ENCODE measurements at places on chromosomes 5 and 9.
A peak's percentile ranks its signal among the peaks of the same experiment; 100 is the strongest.

DNA sequence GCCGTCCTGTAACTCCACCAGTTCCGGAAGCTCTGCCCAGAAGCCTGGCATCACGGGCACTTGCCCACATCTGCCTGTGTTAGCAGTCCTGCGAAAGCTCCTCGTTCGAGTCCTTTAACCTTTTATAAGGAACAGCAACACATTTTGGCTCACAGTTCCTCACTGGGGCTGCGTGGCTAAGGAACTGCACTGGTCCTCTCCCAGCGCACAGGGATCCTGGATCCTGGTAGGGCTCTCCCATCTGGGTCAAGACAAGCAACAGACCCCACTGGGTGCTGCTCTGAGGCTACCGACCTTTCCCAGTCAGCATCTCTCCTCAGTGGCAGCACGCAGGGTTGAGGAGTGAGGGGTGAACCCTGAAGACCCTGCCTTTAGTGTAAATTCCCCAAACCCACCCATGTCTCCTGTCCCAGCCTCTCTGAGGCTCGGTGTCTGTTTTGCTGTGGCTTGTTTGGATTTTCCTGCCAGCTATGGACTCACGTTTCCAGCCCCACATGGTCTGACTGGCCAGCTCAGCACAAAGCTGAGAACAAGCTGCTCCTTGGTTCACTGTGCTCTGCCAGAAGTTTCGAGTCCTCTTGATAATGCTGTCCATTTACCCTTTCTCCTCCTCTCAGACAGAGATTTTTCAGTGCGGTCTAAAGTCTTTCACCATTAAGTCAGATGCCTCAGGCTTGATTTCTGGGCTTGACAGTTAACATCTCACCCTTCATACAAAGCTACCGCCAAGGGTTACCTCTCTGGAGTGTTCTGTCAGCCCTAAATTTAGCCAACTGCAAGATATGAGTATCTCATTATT is 80.0 kb downstream of the AK8 start:
- peak; percentile 43 for DNase-seq

- DNase-seq: no peak
Measured at GRCh38 chr5:65548281-65548680, 14.7 kb downstream of the CENPK start.

- no peak for DNase-seq
Measured at GRCh38 chr5:171649075-171649401, 136.6 kb upstream of the SMIM23 start.

DNA sequence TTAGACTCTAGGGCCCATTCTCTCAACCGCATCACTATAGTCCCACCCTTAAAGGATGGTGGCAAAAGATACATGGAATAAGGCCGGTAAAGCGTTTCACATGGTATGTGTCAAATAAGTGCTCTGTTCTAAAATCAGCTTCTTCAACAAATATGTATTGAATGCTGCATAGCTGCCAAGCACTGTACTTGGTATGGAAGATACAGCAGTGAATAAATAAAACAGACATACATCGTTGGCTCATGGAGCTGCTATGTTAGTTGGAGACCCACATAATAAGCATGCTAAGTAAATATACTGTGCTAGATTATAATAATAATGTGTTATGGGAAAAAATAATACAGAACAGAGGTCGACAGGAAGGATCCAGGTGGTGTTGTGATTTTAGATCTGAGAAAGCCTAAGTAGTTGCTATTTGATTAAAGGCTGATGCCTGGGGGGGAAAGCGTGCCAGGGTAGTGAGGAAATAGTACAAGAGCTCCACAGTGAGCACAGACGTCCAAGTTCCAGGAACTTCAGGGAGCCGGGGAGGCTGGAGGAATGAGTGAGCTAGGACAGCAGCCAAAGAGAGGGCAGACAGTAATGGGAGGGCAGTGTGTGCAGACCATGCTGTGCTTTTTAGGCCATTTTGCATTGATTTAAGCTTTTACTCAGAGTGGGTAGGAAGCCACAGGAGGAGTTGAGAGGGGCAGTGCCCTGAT is 93.7 kb downstream of the JAKMIP2 start:
- peak; percentile 59 for DNase-seq

GRCh38 chr9:112081918-112082729 is 93.0 kb downstream of the SUSD1 start:
- no peak for DNase-seq

GRCh38 chr5:137610598-137610997 is 111.5 kb upstream of the SPOCK1 start:
- no peak for DNase-seq

- DNase-seq: no peak
Measured at GRCh38 chr5:10904862-10905432, 143.9 kb upstream of the DAP start.

GRCh38 chr5:87300176-87300575 is 32.5 kb downstream of the RASA1 start:
- no peak for DNase-seq

DNA sequence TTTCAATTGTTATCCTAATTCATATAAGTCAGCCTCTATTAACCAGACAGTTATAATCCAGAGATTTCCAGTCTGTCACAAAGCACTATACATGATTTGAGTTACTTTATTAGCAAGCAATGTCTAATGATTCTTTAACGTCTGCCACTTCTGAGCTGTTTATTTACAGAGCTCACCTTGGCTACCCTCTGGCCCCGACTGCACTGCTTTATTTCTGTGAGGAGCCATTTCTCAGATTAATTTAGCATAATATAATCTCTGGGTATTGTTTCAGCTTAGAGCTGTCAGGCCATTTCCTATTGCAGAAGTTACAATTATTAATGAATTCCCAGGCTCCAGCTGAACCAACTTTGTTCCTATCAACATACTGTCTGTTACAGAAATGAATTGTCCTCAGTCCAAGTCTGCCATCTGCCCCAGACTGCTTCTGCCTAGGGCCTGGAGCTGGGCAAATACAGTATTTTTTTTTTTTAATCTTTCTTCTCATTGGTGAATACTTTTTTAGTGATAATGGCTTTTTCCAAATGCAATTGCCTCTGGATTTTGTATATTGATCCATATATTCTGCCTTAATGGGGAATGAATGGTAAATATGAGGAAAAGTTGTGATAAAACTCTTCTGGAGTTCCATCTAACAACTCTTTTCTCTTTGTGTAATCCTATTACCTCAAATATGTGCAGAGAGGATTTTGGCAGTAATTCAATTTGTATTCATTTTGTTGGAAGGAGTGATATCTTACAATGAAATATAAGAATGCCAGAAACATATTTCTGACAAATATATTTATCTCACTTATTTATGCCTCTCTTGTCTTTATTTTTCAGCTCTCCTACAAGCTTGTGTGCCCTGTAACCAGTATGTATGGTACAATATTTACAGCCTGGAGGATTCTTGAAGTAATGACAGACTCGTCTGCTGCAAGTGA is 104.7 kb downstream of the FOCAD start:
- no peak for DNase-seq

- DNase-seq: no peak
Measured at GRCh38 chr9:99457406-99457805, 235.3 kb downstream of the SEC61B start.

DNA sequence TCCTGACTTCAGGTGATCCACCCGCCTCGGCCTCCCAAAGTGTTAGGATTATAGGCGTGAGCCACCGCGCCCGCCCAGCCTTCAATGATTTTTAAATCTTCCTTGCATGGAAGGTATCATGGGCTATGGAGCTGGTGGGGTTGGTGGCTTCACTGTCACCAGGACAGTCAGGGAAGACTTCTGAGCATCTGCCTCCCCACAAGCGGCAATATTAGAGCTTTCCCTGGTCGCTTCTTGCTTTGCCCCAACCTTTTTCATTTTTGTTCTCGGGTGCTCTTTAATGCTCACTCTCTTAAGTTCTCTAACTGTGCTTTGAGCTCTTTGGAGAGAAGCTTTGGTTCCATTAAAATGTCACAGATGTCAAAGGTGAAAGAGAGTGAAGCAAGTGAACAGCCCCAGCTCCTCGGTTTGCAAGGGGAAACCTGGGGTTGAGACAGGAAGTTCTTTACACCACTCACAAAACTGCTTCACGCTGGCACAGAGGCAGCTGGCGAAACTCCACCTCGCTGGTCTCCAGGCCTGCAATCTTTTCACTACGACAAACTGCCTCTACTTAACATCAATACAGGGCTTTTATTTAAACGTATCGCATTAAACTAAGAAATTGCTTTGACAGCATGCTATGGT is 142.5 kb upstream of the RETREG1 start:
- no peak for DNase-seq

DNA sequence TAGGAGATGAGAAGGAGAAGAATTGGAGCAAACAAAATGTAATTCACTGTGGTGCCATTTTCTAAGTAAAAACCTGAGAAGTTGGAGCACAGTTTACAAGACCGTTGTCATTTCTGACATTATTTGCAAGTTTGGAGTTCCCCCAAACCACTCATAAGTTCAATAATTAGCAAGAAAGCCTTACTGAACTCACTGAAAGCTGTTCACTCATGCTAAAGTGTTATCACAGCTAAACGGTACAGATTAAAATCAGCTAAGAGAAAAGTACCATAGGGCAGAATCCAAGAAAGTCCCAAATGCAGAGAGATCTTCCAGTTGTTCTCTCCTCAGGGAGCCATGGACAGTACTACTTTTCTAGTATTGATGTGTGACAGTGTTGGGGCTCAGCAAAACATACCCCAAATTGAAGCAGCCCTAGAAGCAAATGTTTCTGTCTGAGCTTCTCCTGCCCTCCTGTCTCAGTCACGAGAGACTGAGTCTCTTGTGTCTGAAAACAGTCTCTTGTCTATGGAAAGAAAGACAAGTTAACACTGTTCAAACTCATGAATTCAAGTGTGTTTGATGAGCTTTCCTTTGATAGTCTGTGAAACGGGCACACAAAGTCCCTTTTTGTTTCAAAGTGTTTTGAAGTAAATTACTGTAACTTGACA is 221.2 kb downstream of the GABRG2 start:
- DNase-seq: no peak

DNA sequence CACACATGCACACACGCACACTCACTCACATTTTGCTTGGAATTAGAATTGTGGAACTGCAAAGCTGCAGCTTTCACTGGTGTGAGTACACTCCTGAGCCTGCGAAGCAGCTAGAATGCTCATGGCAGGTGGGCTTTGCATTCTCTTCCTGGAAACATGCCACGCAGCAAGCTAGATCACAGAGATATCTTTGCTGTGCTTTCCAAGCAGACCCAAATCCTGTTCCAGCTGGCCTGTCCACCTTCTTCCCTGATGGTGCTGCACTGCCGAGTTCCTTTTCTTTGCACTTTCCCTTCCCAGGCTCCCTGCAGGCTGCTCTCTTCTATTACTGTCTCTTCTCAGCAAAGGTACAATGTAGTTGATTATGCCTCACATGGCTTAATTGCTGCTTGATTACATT is 92.7 kb upstream of the CKMT2 start:
- DNase-seq: no peak

- peak; percentile 32 for DNase-seq
Measured at GRCh38 chr9:77648234-77649108, at the start of gene GNA14. GNA14 (minus strand) TSS chr9:77648322; CDS start chr9:77647793, 529 bp downstream.
